Stimulated activated CD4-positive, alpha-beta T cell treated with anti-CD3 and anti-CD28 coated beads, Interleukin-1b, Interleukin-23, amount 100 ng/mL, for 1 hour (primary cell): ENCODE measurements at places on chromosomes 7 and 10.

GRCh38 chr10:114337510-114338462, 66.5 kb downstream of the AFAP1L2 start:
- no peak for DNase-seq

GRCh38 chr10:34112171-34112782, 702.8 kb downstream of the PARD3 start:
- no peak for DNase-seq

GRCh38 chr7:125383324-125383723, 453.7 kb upstream of the POT1 start:
- DNase-seq, result no peak

- no peak for DNase-seq
Measured at GRCh38 chr10:124693801-124694416, 50.3 kb downstream of the FAM53B start.

- no peak for DNase-seq
Measured at GRCh38 chr7:82126576-82126975, 317.0 kb downstream of the CACNA2D1 start.
